ENCODE measurements at places on chromosomes 5 and 9. TPM values are rescaled to one million over a fixed set of nuclear protein-coding genes. Genes with fewer than 3 reads are reported as not detected.

GRCh38 chr5:107524111-107524510, 146.6 kb downstream of the EFNA5 start:
- peak; percentile 65 for DNase-seq

DNA sequence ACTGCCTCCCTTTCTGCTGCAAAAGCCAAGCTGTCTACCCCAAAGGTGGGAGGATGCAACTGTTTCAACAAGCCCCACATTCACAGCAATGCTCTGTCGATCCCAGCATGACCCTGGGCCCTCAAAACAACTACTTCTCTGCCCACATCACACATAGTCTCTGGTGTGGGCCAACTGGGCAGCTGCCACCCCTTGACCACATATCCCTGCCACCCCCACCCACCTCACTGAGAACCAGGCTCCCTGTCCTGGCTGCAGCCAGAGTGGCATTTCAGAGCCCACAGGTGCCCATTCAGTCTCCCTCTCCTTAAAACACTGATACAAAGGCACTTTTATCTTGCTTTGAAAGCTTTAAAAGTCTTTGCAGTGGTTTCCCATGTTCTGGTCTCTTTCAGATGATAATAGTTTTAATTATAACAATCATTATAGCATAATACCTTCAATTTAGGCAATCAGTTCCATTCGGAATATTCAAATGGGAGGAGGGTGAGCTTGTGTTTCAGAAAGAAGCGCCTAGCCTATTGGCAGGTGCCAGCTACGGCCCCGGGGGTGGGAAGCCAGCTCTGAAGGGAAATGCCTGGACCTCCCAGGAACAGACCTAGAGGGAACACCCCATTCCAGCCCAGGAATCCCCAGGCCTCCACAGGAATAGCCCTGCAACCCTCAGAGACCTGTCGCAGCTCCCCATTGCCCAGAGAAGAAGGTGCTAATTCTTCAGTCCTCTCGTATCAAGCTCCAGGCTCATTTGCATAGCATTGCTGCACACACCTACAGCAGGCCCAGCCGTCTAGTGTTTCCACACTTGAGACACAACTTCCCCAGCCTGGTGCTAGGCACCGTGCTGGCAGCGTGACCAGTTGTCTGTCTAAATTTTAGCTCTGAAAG, 90.8 kb downstream of the C5orf15 start:
- DNase-seq = no peak

DNA sequence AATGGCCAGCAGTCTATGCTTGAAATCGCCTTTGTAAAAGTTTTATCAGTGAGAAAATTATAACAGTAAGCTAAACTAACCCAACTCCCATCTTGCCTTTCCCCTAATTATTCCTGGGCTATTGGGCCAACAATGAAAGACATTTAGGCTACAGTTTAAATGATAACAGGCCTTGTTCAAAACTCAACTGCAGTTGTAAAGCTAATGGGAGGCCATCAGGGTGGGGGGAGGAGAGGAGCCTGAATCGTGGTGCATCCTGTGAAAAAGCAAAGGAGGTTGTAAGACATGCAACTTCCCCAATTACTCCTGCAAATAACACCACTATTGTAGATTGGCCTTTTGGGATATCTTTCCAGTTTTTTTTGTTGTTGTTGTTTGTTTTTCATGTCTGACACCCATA, 53.8 kb downstream of the ACTL7B start:
- no peak for DNase-seq

The LMX1B gene
- total RNA-seq = not detected

The SLC6A7 gene
- not detected for total RNA-seq

DNA sequence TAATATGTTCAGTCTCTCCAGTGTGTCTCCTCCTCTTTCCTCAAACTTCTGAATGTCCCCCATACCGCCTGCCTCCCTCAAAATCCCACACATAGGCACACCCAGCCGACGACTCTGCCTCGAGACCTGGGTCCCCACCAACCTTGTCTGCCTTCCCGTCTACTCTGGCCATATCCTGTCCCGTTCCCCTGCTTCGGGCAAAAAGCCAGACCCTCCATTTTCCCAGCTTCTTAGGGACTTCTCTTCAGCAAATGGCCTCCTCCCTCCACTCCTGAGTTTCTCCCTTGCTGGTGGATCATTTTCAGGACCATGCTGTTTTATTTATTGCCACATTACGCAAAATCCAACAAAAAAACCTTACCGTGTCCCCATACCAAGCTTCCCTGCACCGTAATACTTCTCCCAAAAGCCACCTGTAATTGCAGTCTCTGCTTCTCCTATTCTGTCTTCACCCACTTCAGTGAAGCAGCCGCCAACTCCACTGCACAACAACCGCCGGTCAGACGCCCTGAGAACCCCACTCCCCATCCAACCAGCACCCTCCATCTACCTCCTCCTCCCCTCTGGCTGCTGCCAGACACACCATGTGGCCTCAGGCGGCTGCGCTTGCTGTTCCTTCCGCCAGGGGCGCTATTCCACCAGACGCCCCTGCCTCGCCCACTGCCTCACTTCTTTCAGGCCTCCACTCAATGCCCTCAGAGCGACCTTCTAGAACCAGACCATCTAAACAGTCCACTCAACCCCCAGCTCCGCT, 117.0 kb downstream of the TRPM6 start:
- DNase-seq = no peak

The PPP1R26 gene
- 27.9 TPM for total RNA-seq

DNA sequence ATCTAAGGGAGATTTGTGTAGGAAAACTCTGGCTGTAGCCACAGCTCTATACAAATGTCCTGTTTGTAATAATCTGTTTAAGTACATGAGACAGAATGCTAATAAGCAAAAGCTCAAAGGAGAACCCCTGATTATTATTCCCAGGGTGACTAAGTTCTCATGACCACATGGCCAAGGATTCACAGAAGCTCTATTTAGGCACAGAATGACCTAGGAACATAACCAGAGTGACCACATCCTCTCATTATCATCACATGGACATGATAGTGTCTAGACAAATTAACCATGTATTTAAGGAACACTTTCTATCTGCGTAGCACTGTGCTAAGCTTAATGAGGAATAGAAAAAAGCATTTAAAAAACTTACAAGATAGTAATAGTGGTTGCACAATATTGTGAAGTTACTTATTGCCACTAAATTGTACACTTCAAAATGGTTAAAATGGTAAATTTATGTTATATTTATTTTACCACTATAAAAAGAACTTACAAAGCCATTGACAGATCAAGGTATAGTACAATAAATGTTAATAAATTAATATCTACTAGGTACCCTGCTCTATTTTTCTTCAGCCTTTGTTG, 56.3 kb downstream of the STX17 start:
- DNase-seq = no peak

GRCh38 chr9:105608721-105609598, 51.0 kb downstream of the FKTN start:
- DNase-seq = peak; percentile 54

- DNase-seq = no peak
Measured at GRCh38 chr5:4294878-4295277, 699.2 kb downstream of the IRX1 start.

DNA sequence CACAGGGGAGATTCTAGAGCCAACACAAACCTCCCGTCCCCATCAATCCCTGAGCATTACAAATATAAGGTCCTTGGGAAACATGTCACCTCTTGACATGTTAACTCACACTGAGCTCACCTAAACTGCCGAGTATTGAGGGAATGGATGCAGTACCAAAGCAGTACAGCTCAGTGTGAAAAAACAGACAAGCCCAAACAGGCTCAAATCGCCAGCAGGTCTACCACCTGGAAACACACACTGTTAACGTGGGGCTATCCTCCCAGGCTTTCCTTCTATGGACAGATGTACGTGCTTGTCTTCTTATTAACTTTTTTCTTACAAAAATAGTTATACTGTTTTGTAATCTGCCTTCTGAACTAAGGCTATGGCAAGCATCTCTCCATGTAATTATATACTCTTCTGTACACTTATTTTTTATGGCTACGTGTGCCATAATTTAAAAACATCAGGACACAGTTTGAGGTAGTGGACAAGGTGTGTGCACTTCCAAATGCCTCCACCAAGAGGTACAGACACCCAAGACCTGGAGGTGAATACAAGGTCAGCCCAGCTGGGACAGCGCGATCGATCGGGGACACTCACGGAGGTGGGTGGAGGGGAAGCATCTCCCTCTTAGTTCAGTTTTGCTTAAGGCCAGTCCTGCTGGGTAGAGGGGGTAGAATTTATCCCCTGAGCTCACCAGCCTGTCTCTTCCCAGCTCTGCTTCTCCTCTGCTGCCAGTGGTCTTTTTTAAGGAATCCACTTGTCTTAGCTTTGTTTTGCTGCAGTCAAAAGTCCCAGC, 76.5 kb downstream of the DAP start:
- peak; percentile 87 for DNase-seq

The GABRP gene
- total RNA-seq = 1.2 TPM

- peak; percentile 79 for DNase-seq
Measured at GRCh38 chr5:55172051-55172899, 702 bp downstream of the CDC20B start.

DNA sequence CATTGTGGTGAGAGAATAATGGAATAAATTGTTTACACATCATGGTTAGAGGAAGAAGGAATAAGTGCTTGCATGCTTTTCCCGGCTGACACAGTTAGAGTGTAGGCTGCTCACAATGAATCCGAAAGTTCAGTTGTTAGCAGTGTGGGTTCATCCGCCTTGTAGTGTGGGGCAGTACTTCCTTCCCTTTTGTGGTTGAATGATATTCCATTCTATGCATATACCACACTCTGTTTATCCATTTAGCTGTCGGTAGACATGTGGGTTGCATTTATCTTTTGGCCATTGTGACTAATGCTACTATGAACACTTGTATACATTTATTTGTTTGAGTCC, 84.0 kb downstream of the COL5A1 start:
- no peak for DNase-seq

- DNase-seq = no peak
Measured at GRCh38 chr9:75666856-75667554, 223.5 kb upstream of the PCSK5 start.
